NCI-H1105 (cell line): ENCODE measurements at places on chromosomes 12 and 14.
A peak's percentile ranks its signal among the peaks of the same experiment; 100 is the strongest.

DNA sequence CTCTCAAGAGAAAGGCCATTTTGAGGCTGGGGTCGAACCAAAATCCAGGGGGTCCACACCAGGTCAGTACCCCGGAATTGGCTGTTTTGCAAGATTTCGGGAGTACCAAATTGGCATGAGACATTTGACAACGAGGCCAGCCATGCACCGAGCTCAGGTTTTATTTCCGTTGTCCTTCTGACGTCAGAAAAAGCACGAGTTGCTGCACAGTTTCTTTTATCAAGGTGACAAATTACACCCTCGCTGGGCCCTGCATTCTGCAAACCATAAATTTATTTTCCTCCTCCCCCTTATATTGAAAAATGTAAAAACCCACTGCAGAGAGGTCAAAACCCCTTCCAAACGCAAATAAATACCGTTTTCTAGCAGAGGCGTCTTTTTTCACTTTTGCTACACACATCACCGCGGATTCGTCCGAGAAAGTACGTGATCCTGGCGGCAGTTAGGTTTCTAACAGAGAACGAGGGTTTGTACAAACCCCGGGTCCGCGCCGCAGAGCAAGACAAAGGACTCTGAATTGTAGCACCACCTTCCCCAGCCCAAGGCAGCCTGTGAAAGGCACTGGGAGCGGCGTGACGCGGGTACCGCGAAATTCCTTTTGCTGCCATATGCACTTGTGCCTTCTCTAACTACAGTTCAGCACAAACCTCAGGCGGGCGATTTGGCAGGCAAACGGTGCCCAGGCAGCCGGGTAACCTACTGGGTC is 1.8 kb downstream of the SLC38A1 start:
- DNase-seq, result peak; percentile 66

- DNase-seq, result no peak
Measured at GRCh38 chr12:111975161-111975931, 37.6 kb downstream of the TMEM116 start.

- DNase-seq, result no peak
Measured at GRCh38 chr12:12156828-12157227, 86.1 kb downstream of the BCL2L14 start.

GRCh38 chr12:47356129-47356700 is 276.5 kb upstream of the AMIGO2 start:
- no peak for DNase-seq

DNA sequence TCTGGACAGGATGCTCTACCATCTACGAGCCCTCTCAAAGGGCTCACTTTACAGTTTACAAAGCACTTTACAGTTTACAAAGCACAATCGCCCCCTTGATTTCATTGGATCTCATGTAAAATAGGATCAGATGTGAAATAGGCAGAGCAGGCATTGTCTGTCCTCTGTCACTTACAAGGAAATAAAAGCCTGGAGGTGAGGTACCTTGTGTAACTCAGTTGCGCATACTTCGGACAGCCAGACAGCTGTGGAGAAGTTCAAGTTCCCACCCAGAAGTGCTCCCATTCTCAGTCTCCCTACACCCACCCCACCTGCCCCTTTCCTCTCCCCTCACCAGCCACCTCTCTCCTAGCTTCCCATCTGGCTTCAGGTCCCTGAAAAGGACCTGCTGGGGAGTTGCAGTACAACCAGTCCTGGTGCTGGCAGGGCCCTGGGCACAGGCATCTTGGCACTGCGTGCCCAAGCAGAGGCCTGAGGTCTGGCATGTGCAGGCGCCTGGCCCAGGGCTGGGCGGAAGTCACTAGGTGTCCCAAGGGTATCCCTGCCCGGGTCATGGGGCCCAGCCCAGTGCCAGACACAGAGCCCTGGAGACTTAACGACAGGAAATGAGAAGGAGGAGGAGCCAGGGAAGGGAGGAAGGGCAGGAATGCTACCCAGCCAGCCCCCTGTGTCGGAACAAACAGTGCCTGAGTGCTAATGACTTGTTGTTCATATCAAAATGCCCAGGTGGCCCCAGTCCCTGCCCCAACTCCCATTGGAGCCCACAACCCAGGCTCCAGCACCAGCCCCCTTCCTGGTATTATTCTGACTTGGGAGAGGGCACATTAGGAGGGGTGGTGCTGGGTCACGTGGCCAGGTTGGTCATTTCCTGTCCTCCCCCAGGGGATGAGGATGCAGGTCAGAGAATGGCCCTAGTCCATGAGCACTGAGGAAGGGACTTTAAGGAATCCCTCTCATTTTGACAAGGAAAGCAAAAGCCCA is 5.4 kb downstream of the RAPGEF3 start:
- no peak for DNase-seq

DNA sequence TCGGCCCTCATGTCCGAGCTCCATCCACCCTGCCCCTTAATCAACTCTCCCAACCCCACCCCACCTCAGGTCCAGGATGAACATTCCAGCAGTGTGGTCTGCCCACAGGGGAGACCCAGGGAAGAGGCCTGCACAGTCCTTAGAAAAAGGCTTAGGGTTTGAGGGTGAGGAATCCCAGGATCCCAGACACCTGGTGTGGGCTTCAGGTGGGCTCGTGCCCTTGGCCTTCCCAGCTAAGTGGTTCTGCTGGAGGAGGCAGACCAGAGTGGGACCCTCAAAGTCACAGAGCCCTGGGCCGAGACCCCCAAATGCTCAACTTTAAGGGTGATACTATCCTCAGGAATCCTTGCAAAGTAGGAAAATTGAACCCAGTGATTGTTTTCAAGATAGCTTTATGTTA is 25.4 kb upstream of the PPP2R5C start:
- DNase-seq, result no peak

GRCh38 chr12:78385541-78385940 is 479.0 kb upstream of the SYT1 start:
- DNase-seq, result no peak

- DNase-seq, result no peak
Measured at GRCh38 chr12:132525833-132526455, 36.0 kb downstream of the FBRSL1 start.

DNA sequence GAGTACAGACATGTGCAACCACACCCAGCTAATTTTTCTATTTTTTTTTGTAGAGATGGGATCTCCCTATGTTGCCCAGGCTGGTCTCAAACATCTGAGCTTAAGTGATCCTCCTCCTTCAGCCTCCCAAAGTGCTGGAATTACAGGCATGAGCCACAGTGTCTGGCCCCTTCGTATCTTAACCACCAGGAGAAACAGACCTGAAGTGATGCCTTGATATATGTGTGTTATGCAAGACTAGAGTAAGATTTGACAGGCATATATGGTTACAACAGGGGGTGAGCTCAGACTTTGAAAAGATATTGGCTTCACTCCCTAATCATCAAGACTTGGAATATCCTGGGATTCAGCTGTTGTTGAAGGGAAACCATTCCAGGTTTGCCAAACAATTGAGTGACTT is 10.7 kb upstream of the GALNT6 start:
- DNase-seq, result no peak

GRCh38 chr12:120892265-120892664 is 11.9 kb downstream of the SPPL3 start:
- no peak for DNase-seq

GRCh38 chr14:61212546-61212945 is 68.6 kb downstream of the TMEM30B start:
- no peak for DNase-seq

DNA sequence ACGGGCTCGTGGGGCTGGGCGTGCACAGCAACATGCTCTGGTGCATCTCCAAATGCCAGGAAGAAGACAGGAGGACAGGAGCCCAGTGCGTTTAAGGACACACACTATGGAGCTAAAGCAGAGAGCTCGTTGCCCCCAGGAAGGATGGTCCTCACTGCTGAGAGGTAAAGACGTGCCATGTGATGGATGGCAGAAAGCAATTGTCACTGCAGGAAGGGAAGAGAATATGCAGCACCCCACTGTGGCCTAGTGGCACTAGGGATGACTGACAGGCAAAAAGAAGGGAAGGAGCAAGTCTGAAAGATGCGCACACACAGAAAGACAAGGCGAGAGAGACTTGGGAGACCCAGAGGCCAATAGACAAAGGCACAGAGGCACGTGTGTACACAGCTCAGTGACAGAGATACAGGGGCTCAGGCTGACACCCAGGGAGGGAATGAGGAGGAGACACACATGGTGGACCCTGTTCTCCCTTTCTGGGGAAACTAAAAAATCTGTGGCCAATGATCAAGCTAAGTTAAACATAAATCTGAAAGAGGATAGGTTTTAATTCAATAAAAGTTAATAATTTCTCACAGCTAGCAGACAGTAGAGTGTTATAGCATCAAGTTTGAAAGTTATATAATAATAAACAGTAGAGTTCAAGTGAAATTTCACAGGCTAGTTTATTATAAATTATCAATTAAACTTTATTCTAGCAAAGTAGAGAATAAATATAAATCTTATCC is 78.8 kb downstream of the CRACR2A start:
- DNase-seq, result no peak

DNA sequence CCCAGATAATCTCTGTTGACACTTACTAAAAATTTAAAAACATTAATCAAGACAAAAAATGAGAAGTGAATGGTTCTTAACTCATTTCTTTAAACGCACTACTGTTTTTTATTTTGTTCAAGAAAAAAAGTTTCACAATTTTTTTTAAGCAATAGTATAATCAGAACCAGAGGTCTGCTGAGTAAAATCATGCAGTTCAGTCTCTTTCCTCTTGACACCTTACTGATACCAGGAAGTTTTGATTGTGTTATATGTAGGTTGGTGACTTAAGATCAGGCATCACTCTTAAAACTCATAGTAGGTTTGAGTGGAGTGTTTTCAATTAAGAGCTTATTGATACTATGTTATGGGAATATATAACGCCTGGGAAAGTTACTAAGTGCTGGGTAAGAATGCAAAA is 121.4 kb downstream of the TRMT5 start:
- DNase-seq, result no peak

DNA sequence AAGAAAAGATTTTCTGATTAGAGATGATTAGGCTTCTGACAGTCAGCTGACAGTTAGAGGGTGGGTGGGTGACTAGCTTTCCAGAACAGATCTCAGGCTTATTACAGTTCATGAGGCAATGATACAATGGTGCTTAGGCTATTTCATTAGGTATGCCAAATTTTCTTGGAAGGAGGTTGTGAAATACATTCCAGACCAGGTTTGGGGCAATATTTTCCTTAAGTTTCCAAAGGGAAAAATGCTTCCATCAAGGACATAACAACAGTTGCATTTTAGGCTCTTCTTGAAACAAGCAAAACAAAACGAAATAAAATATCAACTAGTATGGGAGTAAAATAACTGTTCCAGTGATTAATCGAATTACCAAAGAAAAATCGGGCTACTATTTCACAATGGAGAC is 59.3 kb upstream of the CNTN1 start:
- no peak for DNase-seq

DNA sequence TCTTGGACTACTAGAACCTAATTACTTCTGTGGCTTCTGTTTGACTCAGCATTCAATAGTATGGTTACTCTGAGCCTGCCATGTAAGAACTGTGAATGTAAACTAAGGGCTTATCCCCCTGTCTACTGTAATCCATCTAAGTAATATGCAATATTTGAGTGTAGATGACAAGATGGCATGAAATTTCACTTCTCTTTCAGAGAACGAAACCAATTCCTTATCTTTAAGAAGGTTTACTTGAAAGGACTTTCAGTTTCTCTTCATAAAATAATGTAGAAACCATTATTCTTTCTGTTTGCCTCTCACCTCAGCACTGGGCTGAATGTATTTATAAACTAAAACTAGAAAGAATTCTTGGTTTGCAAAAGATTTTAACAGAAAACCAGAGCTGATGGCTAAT is 60.4 kb upstream of the ARID2 start:
- no peak for DNase-seq

DNA sequence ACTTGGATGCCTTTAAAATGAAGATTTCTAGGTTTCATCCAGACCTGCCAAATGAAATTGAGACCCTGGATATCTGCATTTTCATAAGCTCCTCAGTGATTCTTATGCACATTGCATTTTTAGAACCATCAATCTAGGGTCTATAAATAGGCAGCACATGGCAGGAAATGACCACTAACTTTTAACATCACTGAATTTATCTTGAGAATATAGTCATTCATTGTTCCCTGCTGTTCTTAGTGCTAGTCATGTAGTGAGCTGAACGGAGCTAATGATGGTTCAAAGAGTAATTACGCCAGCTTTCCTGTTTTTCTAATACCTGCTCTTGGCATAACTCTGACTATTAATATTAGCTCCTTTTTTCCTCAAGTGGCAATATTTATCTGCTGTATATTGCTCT is 91.6 kb downstream of the TPH2 start:
- no peak for DNase-seq

DNA sequence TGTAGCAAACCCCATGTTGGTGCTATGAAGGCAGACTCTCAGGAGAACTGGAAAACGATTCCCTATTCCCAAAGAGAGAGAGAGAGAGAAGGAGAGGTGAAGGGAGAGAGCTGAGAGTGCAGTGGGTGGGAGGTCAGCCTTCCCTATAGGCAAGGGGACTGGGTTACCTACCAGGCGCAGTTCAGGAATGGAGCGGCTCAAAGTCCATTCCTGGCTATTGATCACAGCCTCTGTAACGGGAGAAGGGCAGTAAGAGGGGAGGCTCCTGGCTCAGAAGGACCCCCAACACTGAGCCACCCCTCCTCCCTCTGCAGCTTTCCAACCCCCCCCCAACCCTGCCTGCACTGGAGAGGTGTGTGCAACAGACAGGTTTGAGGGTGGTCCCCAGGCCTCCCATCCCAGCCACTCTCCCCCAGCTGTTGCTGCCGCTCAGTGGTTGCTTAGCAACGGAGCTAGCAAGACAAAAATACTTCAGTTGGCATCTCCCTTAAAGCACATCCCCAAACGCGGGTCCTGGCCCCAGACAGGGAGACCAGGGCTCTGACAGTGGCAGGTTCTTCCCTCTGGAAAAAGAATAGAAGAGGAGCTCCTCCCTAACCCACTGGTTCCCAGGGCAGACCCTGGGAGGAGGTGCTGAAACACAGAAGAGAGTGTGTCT is 3.2 kb downstream of the AGAP2 start:
- peak; percentile 14 for DNase-seq

- no peak for DNase-seq
Measured at GRCh38 chr14:104248203-104249055, 110.0 kb downstream of the KIF26A start.

DNA sequence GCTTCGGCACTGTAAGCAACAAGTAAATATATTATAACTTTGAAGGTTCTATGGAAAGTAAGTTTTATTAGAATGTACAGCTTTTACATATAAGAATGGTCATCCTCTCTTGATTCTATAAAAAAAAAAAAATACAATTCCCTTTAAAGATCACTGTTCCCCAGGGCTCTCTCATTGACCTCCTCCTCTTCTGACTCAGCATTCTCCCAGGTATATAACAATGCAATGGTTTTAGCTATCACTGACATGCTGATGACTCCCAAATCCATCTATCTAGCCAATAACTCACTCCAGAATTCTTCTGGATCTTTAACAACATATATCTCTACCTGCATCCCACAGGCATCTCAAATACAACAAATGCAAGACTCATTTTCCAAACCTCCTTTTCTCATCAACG is 62.7 kb downstream of the EEA1 start:
- DNase-seq, result no peak
